Thyroid gland (tissue), 4 donors: ENCODE measurements at places on chromosomes 6 and 20. TPM values are rescaled to one million over a fixed set of nuclear protein-coding genes. Genes with fewer than 3 reads are reported as not detected.

The HLA-DOA gene
- total RNA-seq = 2.0 TPM

The PBOV1 gene
- not detected for total RNA-seq

The PLA2G7 gene
- total RNA-seq = 14.3 TPM

The SMIM29 gene
- 26.0 TPM for total RNA-seq

The BANF2 gene
- total RNA-seq = not detected

The TBXT gene
- total RNA-seq = 1.3 TPM

The PRSS16 gene
- total RNA-seq = 12.8 TPM

The CPNE5 gene
- 1.1 TPM for total RNA-seq

The MCCD1 gene
- not detected for total RNA-seq

The ARMC2 gene
- 5.2 TPM for total RNA-seq

The MYCT1 gene
- total RNA-seq = 26.2 TPM

The MCHR2 gene
- not detected for total RNA-seq

The RUNX2 gene
- total RNA-seq = 4.2 TPM

The PGBD1 gene
- total RNA-seq = 3.6 TPM

The EYS gene
- not detected for total RNA-seq

The SCGN gene
- not detected for total RNA-seq

The B3GALT4 gene
- 15.7 TPM for total RNA-seq

The BTN1A1 gene
- not detected for total RNA-seq

The SLPI gene
- 32.0 TPM for total RNA-seq

The SPINT4 gene
- not detected for total RNA-seq

The VSX1 gene
- not detected for total RNA-seq

The TRMT6 gene
- 8.8 TPM for total RNA-seq

The TRAPPC3L gene
- 0.13 TPM for total RNA-seq

The RIPPLY2 gene
- not detected for total RNA-seq

The DEFB127 gene
- not detected for total RNA-seq

The SIRPG gene
- total RNA-seq = not detected

The LCA5 gene
- 17.6 TPM for total RNA-seq

The RFX6 gene
- not detected for total RNA-seq

The PRKN gene
- total RNA-seq = 7.2 TPM

The TOX2 gene
- total RNA-seq = 4.8 TPM
